Activated CD4-positive, alpha-beta T cell treated with anti-CD3 and anti-CD28 coated beads, Interleukin-2, Interleukin-4, amounts not matched to agents 100 ng/mL and 50 ng/mL, durations not matched to agents 16 hours and 8 hours (primary cell): ENCODE measurements at places on chromosomes 5 and 9.

DNA sequence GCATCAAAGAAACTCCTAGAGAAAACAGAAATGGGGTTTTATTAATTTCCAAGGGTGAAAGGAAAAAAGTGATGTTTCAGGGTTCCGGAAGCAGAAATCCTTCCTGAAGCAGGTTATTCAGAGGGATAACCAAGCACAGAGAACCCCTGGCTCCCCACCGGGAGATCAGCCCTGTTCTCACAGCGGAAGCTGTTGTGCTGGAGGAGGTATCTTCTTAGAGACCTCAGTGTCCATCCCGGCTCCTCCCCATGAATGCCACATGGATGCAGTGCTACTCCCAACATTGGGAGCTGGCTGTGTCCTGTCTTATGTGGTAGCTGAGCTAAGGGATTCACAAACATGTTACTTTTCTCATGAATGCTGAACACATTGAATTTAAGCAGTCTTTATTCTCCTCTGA is 80.9 kb upstream of the IRX2 start:
- DNase-seq, result no peak

GRCh38 chr9:13911473-13911872 is 402.5 kb downstream of the NFIB start:
- DNase-seq, result no peak

- no peak for DNase-seq
Observed at GRCh38 chr5:166369346-166369745, 1922.1 kb upstream of the WWC1 start.

DNA sequence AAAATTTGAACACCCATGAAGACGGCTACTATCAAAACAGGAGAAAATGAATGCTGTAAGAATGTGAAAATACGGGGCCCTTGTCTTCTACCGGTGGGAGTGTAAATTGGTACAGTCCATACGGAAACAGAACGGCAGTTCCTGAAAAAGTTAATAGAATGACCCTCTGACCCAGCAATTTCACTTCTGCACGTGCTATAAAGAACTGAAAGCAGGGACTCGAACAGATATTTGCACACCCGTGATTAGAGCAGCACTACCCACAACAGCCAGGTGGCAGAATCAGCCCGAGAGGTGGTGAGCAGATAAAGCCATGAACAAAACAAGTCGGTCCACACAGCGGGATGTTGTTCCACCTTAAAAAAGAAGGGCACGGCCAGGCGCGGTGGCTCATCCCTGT is 22.6 kb upstream of the SLC12A7 start:
- DNase-seq, result no peak

- DNase-seq, result peak; percentile 74
Observed at GRCh38 chr5:81165493-81166119, 67.5 kb upstream of the CKMT2 start.

DNA sequence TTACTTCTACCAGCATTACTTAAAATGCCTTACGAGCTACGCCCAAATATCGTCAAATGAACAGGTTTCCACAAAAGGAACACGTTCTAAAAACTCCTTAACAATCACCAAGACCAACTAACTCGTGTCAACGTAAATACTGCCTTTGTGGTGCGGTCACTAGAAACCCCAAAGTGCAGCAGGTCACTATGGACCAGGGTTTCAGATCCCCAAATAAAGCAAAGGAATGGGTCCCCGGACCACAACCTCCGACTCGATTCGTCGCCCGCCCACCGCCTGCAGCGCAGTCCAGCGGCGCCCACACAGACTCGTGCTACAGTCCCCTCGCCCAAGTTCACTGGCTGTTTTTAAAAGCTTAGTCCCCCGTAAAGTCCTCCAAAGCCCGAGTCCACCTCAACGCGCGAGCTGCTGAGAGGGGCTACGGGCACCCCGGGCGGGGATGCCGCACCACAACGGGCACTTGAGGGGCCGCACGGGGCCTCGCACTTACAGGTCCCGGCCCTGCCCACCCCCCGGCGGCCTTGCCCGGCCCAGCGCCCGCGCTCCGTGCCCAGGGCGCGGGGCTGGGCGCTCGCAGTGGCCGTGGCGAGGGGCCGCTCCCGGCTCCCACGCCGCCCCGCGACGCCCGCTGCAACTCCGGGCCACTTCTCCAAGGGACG is 1.1 kb downstream of the NFIB start:
- no peak for DNase-seq

DNA sequence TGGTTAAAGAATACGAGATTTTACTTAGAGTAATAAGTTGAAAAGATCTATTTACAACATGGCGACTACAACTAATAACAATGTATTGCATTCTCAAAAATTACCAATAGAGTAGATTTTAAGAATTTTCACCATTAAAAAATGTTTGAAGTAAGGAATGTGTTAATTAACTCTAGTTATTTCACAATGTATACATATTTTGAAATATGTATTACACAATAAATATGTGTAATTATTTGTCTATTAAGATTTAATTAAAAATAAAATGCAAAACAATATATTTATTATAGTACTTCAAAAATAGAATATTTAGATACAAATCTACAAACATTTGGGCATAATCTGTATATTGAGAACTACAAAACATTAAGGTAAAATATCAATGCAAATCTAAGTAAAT is 1326.3 kb upstream of the CDH6 start:
- no peak for DNase-seq

DNA sequence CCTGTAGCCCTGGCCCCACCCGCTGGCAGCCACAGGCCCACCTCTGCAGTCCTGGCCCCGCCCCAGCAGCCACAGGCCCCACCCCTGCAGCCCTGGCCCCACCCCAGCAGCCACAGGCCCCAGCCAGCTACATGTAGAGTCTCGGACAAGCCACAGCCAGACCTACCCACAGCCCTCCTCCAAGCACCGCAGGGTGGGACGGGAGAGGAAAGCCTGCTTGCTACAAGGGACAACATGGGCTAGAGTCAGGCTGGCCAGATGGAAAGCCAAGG is 49.5 kb upstream of the SARDH start:
- DNase-seq, result no peak

GRCh38 chr5:170747357-170747756 is 36.2 kb upstream of the GABRP start:
- no peak for DNase-seq

DNA sequence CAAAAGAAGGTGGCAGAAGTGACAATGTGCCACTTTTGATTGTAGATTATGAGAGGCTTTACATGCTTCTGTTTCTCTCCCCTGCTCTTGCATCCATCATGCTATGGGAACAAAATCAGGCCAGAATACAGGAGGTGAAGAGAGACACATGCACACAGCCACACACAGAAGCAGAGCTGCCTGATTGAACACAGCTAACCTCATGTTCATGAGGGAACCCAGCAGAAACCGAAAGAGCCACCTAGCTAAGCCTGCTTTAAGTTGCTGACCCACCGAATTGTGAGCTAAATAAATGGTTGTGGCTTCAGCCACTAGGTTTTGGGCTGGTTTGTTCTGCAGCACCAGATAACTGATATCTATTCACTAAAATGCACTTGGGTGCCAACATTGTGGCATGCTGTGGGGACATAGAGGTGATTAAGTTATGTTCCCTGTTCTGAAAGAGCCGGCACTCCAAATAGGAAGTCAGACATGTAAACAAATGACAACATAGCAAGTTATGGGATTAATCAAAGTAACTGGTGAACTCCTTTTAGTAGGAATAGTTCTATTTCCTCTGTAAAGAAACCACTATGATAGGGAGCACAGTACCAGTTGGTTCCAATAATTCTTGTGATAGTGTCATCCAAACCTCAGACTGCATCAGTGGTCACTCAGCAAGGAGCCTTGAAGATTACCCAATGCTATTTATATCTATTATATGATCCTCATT is 93.6 kb upstream of the TNC start:
- no peak for DNase-seq

DNA sequence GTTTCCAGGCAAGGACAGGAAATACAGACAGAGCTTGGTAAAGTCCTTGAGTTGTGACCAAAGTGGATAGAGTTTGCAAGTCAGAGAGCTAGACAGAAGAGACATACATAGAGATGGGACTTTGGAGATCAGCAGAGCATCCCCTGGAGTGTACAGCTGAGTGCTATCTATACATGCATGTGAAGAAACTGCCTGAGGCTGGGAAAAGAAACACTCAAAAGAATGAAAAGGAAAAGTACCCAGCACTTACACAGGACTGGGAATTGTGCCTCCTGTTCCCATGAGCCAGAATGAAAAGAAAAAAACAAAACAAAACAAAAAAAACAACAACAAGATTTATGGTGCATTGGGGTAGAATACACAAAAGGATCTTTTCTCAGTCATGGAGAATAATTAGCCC is 606.4 kb downstream of the ZNF608 start:
- no peak for DNase-seq

- DNase-seq, result no peak
Observed at GRCh38 chr5:107541400-107541799, 129.3 kb downstream of the EFNA5 start.

DNA sequence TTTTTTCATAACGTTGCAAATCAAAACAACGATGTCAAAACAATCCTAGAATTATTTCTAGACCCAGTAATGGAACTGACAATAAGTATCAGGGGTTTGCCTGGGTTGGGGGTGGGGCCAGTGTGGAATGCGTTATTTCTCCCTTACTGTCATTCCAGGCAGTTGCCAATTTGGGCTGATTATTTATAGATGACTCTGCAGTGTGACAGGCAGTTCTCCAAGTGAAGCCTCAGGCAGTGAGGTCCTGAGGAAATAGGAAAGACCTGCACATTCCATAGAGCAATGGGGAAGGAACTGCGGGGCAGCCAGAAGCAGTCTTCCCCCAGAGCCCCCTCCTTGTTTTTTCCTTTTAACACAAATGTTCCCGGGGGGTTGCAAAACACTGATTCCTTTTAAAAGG is 179.0 kb downstream of the YTHDC2 start:
- DNase-seq, result no peak

- no peak for DNase-seq
Observed at GRCh38 chr5:15383469-15383868, 116.5 kb upstream of the FBXL7 start.

DNA sequence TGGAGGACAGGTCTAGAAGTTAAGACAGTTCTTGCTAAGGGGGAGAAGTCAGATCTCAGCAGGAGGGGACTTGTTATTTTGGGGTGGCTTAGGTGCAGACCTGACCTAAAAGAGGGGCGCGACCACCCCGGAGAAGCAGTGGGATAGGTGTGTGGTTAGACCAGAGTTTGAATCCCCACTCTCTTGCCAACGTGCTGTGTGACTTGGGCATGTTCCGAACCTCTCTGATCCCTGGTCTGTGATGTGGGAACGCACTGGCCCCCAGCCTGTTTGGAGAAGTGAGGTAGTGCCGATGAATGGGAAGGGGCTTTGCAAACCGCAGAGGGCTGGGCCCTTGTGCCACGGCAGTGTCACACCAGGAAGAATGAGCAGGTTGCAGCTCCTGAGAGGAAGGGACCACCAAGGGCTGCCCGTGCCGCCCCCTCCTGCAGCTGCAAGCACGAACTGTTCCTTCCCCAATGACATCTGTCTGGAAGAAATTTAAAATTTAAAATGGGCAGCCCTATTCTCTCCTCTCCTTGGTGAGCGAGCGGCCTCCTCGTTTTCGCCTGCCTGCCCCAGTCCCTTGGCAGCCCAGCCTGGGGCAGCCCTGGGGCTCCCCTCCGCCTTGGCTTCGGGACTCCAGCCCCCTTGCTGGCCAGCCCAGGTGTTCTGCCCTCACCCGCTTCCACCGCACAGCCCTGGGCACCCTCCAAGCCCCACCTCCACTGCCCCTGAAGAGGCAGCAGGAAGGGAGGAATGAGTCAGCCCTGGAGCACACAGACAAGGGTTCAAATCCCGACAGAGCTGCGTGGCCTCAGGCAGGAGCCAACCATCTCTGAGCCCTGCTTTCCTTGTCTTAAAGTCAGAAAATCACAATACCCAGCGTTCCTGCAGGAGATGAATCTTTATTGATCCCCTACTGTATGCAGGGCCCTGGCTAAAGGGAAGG is 1.6 kb downstream of the FIBCD1 start:
- DNase-seq, result no peak

- no peak for DNase-seq
Observed at GRCh38 chr5:54835647-54836046, 149.7 kb downstream of the ESM1 start.

DNA sequence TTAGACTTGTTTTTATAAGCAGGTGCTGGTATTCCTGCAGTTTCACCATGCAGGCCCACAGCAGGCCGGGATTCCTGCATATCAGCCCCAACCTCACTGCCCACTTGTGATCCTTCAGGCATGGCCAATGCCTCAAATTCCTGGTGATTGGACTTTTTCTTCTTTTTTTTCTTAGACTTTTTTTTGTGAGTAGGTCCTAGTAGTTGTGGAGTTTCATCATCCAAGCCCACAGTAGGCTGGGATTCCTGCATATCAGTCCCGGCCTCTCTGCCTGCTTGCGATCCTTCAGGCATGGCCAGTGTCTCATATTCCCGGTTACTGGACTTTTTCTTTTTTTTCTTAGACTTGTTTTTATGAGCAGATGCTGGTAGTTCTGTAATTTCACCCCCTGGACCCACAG is 4.8 kb downstream of the TTF1 start:
- no peak for DNase-seq

GRCh38 chr9:91994422-91994821 is 44.4 kb upstream of the ROR2 start:
- DNase-seq, result no peak

- no peak for DNase-seq
Observed at GRCh38 chr5:125251703-125252102, 505.3 kb upstream of the ZNF608 start.

DNA sequence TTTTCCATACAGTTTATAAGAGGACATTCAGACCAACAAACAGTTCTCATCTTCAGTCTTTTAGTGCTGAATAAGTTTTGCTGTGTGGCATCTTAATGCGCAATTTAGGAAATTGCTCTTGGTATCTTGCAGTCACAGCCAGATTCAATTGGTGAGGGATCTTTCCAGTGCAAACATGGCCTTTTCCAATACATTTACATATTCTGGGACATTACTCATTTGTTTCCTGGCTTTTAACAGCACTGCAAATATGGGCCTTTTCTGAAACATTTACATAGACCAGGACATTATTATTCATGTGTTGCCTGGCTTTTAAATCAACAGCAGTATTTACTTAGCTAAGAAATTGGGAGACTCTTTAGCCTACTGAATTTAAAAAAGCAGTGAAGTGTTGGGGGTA is 22.7 kb downstream of the ANKRD33B start:
- DNase-seq, result no peak

GRCh38 chr5:448766-449090 is 5.8 kb downstream of the EXOC3 start:
- no peak for DNase-seq

DNA sequence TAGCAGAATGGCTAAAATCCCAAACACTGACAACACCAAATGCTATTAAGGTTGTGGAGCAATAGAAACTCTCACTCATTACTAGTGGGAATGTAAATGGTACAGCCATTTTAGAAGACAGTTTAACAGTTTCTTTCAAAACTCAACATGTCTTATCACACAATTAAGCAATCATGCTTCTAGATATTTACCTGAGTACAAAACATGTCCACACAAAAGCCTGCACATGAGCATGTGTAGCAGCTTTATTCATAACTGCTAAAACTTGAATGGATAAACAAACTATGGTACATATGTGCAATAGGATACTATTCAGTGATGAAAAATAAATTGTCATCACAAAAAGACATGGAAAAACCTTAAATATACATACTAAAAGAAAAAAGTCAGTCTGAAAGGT is 31.5 kb downstream of the SLC25A46 start:
- DNase-seq, result no peak

- DNase-seq, result no peak
Observed at GRCh38 chr9:78351816-78352215, 54.9 kb downstream of the PSAT1 start.
